Subcutaneous preadipocyte (primary cell): ENCODE measurements at places on chromosomes 12 and 14. TPM values are rescaled to one million over a fixed set of nuclear protein-coding genes. Genes with fewer than 3 reads are reported as not detected.

Gene RBP5
- not detected in 2 replicates for total RNA-seq

Gene P2RX2
- total RNA-seq: not detected in 2 replicates

Gene RGS6
- total RNA-seq: not detected in 2 replicates

Gene BTBD6
- 36.8 and 39.3 TPM in 2 replicates for total RNA-seq

Gene HCFC2
- total RNA-seq: 15.4 and 18.7 TPM in 2 replicates

Gene RNF10
- 103 and 107 TPM in 2 replicates for total RNA-seq

Gene MAP4K5
- total RNA-seq: 30.1 and 43.2 TPM in 2 replicates

Gene HHIPL1
- 1.8 and 2.2 TPM in 2 replicates for total RNA-seq

Gene PAPOLA
- total RNA-seq: 80.5 and 106 TPM in 2 replicates

Gene TAS2R7
- total RNA-seq: not detected in 2 replicates

Gene TMTC1
- 71.7 and 96.2 TPM in 2 replicates for total RNA-seq

Gene CLEC2B
- 32.1 and 53.6 TPM in 2 replicates for total RNA-seq

Gene ANO4
- 1.8 and 4.3 TPM in 2 replicates for total RNA-seq

Gene CLBA1
- 8.5 and 8.8 TPM in 2 replicates for total RNA-seq

Gene CLEC4A
- 0.78 TPM in 1 of 2 replicates, not detected in the other for total RNA-seq

Gene FOXN3
- total RNA-seq: 28.2 and 30.1 TPM in 2 replicates

Gene SEC23A
- total RNA-seq: 241 and 286 TPM in 2 replicates

Gene NOVA1
- total RNA-seq: 28.0 and 36.4 TPM in 2 replicates

Gene GUCY2C
- total RNA-seq: not detected in 2 replicates

Gene AMDHD1
- total RNA-seq: 0.39 TPM in 1 of 2 replicates, not detected in the other

Gene RDH12
- total RNA-seq: not detected in 2 replicates

Gene VPS33A
- total RNA-seq: 15.1 and 26.4 TPM in 2 replicates

Gene PRPF39
- 23.9 and 30.1 TPM in 2 replicates for total RNA-seq

Gene AP1G2
- total RNA-seq: 11.7 and 22.4 TPM in 2 replicates

Gene CLEC2A
- total RNA-seq: not detected in 2 replicates

Gene LALBA
- total RNA-seq: not detected in 2 replicates

Gene ADCK1
- 3.5 and 7.0 TPM in 2 replicates for total RNA-seq

Gene VPS37B
- total RNA-seq: 19.7 and 21.7 TPM in 2 replicates

Gene GNG2
- 22.1 and 25.0 TPM in 2 replicates for total RNA-seq

Gene KERA
- not detected in 2 replicates for total RNA-seq

Gene GDF11
- total RNA-seq: 4.0 and 7.0 TPM in 2 replicates

Gene DHH
- under 0.01 TPM in 1 of 2 replicates, not detected in the other for total RNA-seq

Gene TSPAN9
- 4.4 and 4.7 TPM in 2 replicates for total RNA-seq

Gene EPS8
- 147 and 183 TPM in 2 replicates for total RNA-seq

Gene L3HYPDH
- 50.4 and 52.9 TPM in 2 replicates for total RNA-seq

Gene AQP6
- total RNA-seq: not detected in 2 replicates
